ENCODE measurements at places on chromosomes 2 and 18. TPM values are rescaled to one million over a fixed set of nuclear protein-coding genes. Genes with fewer than 3 reads are reported as not detected.

GRCh38 chr2:40219141-40219540 is 232.7 kb downstream of the SLC8A1 start:
- no peaks in the 10 kb centered on the region for H3K4me1 ChIP-seq
- H3K4me3 ChIP-seq: no peak overlapping the region
- no peak for DNase-seq
- no peak overlapping the region for H3K27ac ChIP-seq
- no peaks in the 10 kb centered on the region for H3K36me3 ChIP-seq
- no peaks in the 10 kb centered on the region for H3K27me3 ChIP-seq

DNA sequence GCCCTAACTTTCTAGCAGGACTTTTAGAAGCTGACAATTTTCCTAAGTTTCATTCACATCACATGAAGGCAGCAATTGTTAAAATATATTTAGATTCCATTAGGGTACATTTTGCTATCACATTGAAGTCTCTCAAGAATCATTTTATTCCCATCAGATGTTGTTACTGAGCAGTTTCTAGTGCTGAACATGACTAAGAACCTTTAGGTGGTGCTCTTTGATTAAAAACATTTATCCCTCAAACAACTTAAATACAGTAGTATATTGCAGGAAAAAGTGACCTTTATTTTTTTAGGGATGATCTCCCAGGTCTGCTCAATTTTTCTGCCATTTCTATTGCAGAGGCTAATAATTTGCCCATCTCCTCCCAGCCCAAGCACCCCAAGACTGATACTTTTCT is 22.9 kb upstream of the NARS1 start:
- no peaks in the 10 kb centered on the region for H3K4me1 ChIP-seq
- no peak overlapping the region for H3K27ac ChIP-seq
- H3K4me3 ChIP-seq: no peak overlapping the region
- H3K36me3 ChIP-seq: no peaks in the 10 kb centered on the region

DNA sequence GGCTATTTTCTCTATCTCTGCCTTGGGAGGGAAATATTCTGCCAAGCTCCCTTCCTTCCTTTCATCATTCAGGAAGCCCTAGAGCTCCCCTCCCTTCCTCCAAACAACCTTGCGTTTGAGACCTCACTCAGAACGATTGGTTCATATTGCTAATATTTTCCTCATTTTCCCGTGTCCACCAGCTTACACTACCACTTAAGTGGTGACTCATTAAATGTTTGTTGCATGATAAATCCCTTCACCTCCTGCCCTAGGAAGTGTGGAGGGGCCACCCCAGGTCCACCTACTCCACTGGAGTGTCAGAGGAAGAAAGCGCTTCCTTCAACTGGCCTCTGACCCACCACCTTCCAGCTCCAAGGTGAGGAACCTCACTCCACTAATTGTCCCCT is 2.3 kb upstream of the LPIN2 start:
- peaks cover 4% of the 10 kb centered on the region for H3K4me1 ChIP-seq
- no peaks in the 10 kb centered on the region for H3K27me3 ChIP-seq
- DNase-seq: no peak

Gene L3MBTL4
- 2.8 TPM for total RNA-seq

Gene RGPD3
- total RNA-seq: not detected

Gene GALNT13
- total RNA-seq: 4.9 TPM

Gene ANKMY1
- total RNA-seq: 10.4 TPM
